Fibroblast of skin of abdomen (primary cell): ENCODE measurements at places on chromosomes 3 and 15.

- DNase-seq, result no peak
Observed at GRCh38 chr3:169594402-169594801, 69.1 kb downstream of the MECOM start.

DNA sequence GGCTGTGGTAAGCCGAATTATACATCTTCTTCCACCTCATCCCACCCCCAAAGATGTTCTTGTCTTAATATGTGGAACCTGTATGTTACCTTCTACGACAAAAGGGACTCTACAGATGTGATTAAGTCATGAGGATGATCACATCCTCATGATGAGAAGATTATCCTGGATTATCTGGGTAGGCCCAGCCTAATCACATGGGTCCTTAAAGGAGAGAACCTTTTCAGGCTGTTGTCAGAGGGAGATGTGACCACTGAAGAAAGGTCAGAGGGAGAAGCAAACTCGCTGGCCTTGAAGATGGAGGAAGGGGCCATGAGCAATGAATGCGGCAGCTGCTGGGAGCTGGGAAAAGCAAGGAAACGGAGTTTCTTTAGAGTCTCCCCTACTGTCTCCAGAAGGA lies 12.9 kb upstream of the SCG3 start:
- DNase-seq, result no peak

- peak; percentile 70 for DNase-seq
Observed at GRCh38 chr3:55620351-55621025, 133.4 kb upstream of the WNT5A start.

- peak; percentile 5 for DNase-seq
Observed at GRCh38 chr15:50219820-50220219, 37.8 kb downstream of the SLC27A2 start.

- DNase-seq, result no peak
Observed at GRCh38 chr3:118262800-118263402, 771.7 kb downstream of the IGSF11 start.

GRCh38 chr3:107206141-107206540 lies 171.1 kb upstream of the CCDC54 start:
- peak; percentile 42 for DNase-seq

- peak; percentile 94 for DNase-seq
Observed at GRCh38 chr15:99442252-99442897, 123.4 kb upstream of the MEF2A start.

DNA sequence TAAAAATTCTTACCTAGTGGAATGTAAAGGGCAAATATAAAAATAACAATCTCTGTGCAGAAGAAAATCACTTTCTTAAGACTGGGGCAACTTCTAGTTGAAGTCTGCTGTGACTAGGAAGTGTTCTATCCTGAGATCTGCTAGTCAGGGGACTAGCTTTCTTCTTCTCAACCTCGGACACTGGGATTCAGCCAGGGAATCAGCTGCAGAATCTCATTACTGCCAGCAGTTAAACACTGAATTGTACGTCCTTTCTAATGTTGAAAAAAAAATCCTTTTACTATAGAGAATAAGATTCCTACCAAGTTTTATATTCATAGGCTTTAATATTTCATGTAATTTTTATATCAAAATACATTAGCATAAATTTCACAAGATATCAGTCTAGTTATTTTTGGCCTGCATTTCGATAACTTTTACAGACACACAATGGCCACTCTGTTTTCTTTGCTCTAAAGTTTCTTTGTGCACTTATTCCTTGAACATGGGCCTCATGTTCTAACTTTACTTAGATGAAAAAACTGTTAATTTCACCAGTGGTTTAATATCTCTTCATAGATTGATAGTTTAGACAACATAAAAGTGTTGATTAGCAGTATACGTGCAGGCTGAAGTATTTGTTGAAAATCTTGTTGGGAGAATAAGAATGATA lies 2.6 kb upstream of the NEO1 start:
- DNase-seq, result no peak

DNA sequence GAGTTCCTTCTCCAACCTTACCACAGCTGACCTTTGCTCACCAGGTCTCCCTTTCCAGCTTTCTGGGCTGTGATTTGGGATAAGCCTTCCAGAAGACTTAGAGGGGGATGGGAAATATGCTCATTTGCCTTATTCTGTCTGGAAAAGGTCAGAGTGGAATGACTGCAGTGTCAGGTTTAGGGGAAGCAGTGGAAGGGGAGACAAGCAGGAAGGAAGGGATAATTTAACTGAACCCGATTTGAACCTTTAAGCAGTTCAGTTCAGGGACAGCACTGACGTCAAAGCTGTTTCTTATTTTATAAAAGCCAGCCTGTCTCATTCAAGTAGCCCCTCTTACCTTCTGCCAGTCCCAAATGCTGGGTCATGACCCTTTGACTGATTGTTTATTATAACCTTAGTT lies 418.4 kb upstream of the RARB start:
- DNase-seq, result no peak

- DNase-seq, result no peak
Observed at GRCh38 chr3:174822320-174822719, 36.8 kb upstream of the NAALADL2 start.

DNA sequence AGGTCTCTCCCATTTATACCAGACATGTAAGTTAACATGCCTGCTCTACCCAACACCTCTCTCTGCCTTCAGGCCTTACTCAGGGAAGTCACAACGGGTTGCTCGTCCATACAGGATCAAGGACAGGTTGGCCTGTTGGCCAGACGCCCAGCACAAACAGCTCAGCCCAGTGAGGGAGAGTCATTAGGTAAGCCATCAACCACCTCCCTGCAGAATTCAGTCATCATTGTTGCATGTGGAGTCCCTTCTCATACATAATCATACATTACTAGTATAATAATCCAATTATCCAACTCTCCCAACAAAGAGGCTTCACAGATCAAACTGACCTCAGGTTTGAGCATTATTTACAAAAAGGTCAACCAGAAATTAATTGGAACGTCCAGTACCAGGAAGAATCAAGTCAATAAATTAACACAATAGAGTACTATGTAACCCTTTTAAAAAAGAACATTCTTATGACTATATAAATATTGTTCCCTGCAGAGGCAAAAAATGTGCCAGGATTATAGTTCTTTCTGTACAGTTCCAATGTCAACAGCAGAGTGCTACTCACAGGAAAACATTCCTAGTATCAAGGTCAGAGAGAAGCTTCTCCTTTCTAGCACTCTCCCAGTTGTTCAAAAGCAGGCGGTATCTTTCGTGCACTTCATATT lies 33.2 kb downstream of the HOMER2 start:
- no peak for DNase-seq

DNA sequence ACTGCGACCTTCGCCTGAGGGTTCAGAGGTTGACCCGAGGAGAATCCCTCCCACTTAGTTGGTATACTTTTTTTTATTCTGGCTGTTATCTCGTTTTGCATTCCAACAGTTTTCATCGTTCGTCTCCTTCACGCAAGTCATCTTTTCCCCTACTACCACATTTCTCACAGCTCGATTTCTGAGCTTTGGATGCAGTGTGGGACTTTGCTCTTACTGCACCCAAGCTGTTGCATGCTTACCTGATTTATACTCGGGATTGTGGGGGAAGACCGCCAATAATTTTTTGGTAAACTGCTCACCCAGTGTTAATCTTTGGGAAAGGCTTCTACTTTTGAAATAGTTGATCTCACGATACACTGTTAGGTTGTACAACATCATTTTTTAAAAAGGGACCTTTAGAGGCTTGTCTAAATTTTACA lies 702 bp downstream of the TBC1D23 start:
- DNase-seq, result no peak

- DNase-seq, result no peak
Observed at GRCh38 chr3:107907996-107908395, 182.8 kb downstream of the CD47 start.

- DNase-seq, result no peak
Observed at GRCh38 chr3:107425033-107425432, 47.8 kb downstream of the CCDC54 start.
